ENCODE measurements at places on chromosomes 12 and 14.

- DNase-seq, result no peak
Measured at GRCh38 chr12:71509705-71510104, 70.1 kb downstream of the LGR5 start.

DNA sequence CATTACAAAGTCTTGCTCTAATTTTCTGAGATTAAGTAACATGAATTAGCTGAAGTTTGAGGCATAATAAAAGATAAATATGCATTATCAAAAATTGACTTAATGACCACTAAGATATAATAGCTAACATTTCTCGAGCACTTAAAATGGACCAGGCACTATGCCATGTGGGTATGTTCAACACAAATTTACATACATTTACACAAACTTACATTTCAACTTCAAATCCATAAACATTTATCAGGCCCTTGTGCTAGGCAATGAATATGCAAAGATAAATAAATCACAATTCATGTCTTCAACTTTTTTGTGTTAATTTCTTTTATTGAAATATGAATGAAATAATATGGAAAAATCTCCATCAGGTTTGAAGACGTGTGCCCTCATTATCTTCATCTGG, 108.7 kb downstream of the GAS2L3 start:
- DNase-seq, result no peak

- DNase-seq, result no peak
Measured at GRCh38 chr14:52878469-52878868, 72.4 kb downstream of the FERMT2 start.

- DNase-seq, result no peak
Measured at GRCh38 chr14:92014040-92014439, 25.8 kb downstream of the TRIP11 start.

GRCh38 chr12:78793982-78794381, 70.6 kb upstream of the SYT1 start:
- no peak for DNase-seq

- DNase-seq, result no peak
Measured at GRCh38 chr12:132353811-132354210, 24.4 kb upstream of the GALNT9 start.

- DNase-seq, result no peak
Measured at GRCh38 chr12:44616402-44616801, 259.7 kb downstream of the NELL2 start.

- DNase-seq, result no peak
Measured at GRCh38 chr14:89486505-89486904, 69.5 kb upstream of the FOXN3 start.

- no peak for DNase-seq
Measured at GRCh38 chr12:66633676-66634075, 45.2 kb downstream of the GRIP1 start.

DNA sequence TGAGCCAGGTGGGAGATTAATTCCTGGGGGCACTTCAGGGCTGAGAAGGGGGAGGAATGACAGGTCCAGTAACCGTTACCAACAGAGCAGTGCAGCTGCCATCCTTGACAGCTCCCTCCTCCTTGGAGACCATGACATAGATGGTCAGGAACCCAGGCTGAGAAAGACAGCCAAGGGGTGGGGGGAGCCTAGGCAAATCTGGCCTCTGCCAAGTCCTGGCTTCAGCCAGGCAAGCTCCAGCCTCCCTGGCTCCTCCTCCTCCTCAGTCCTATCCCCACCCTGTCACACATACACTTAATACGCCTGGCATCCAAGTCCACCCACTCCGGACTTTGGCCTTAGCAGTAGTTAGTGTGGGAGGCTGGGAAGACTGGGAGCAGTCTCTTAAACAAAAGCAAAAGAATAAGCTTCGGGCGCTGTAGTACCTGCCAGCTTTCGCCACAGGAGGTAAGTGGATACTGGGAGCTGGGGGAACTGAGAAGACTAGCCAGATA, at the start of gene RDH5:
RDH5 (plus strand) TSS at position 323 of the 494 bp plus-strand sequence. CDS start 792 bp downstream, outside the sequence.
- no peak for DNase-seq

- no peak for DNase-seq
Measured at GRCh38 chr12:45354399-45354798, 138.5 kb downstream of the ANO6 start.

GRCh38 chr12:93434256-93434865, 7.4 kb downstream of the UBE2N start:
- DNase-seq, result no peak

DNA sequence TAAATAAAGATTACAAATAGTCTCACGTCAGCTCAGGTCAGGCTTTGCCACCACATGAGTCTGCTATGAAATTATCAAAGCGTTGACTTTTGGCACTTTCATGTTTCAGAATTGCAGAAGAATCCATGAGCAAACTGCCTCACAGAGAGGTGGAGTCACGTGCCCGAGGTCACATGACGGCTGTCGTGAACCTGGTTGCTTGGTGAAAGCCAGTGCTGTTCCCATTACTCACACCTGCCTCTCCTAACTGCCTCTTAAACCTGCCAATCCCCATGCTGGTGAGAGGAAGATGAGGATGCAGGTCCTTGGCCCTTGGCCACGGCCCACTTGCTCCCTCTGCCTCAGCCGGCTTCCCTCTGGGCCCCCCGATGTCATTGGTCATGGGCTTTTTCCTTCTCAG, 272.7 kb downstream of the BCL11B start:
- no peak for DNase-seq

DNA sequence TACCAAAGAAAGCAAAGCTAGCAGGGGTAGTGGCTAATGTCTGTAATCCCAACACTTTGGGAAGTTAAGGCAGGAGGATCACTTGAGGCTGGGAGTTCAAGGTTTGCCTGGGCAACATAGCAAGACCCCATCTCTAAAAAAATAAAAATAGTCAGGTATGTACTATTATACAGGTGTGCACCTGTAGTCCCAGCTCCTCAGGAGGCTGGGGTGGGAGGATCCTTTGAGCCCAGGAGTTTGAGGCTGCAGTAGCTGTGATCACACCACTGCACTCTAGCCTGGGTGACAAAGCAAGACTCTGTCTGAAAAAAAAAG, 142.2 kb downstream of the PAWR start:
- DNase-seq, result no peak

DNA sequence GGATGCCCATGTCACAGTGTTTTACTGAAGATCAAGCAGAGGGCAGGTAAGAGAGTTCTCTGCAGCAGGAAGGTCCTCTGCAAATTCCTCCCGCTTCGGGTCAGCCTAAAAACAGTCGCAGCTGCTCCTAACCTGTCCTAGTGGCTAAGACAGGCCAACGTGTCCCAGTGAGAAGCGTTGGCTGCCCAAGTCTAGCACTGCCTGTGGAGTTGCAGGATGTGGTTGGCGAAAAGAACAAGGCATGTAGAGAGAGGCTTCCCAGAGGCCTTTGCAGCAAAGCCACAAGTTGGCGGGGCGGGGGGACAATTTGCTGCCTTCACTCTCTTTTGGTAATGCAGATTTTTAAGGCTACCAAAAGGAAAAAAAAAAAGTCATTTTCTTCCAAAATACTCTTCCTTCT, 340.1 kb downstream of the BCL11B start:
- DNase-seq, result peak; percentile 83

DNA sequence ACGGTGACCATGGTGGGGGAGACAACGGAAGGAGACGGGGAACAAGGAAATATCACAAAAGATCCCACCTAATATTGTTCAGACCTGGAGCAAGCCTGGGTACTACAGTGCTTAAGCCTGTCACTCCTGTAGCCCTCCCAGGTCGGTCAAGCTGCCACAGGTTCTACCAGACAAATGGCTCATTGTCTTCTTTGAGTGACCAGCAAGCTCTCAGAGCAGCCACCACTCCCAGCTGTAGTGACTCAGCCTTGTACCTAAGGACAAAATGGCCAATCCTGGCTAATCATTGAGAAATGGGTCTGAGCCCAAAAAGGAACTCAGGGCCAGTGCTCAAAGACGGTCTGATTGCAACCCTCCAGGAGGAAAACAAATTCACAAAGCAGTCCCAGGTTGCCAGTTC, 238.4 kb upstream of the NOS1 start:
- no peak for DNase-seq

GRCh38 chr12:121579190-121579791, 1.5 kb downstream of the KDM2B start:
- peak; percentile 44 for DNase-seq

GRCh38 chr12:6158749-6159148, 34.3 kb upstream of the VWF start:
- DNase-seq, result no peak

- no peak for DNase-seq
Measured at GRCh38 chr12:51851413-51852124, 3.1 kb upstream of the FIGNL2 start.

- DNase-seq, result no peak
Measured at GRCh38 chr12:101696251-101697196, 916 bp upstream of the CHPT1 start.

DNA sequence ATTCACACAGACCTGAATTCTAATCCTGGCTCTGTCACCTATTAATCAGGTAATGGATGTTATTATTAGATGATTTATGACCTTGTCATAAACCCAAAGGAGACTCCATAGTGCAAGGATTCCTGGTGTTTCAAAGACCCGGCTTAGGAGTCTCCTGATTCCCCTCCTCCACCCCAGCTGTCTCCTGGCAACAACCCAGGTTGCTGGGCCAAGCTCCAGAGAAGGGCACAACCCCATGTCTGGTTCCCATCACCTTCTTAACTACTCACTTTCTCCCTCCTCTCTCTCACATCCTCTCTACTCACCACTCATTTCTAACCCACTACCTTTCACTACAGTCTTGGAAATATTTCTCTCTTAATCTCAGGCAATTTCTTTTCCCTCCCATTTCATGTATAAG, 41.6 kb downstream of the RHOJ start:
- DNase-seq, result no peak

- DNase-seq, result no peak
Measured at GRCh38 chr14:103317251-103317650, 16.8 kb upstream of the EIF5 start.

GRCh38 chr12:111056618-111057521, 136.5 kb upstream of the MYL2 start:
- peak; percentile 80 for DNase-seq

- no peak for DNase-seq
Measured at GRCh38 chr14:24395609-24396582, 2.9 kb upstream of the NYNRIN start.

All from activated CD4-positive, alpha-beta memory T cell treated with anti-CD3 and anti-CD28 coated beads, Interleukin-2, amount 10 ng/mL, durations not matched to agents 7 days and 5 days (primary cell).